ENCODE measurements at places on chromosomes 7 and 10.

- no peak for DNase-seq
Measured at GRCh38 chr10:35925493-35925892, 283.4 kb upstream of the FZD8 start.

- DNase-seq: peak; percentile 40
Measured at GRCh38 chr10:3836222-3836820, 51.3 kb upstream of the KLF6 start.

- no peak for DNase-seq
Measured at GRCh38 chr7:130145424-130146100, 59.6 kb downstream of the TMEM209 start.

- no peak for DNase-seq
Measured at GRCh38 chr10:71719464-71720201, at the start of gene C10orf105. Gene C10orf105, minus strand, starts transcription at chr10:71719778. Its CDS starts 3,441 bp downstream, at chr10:71716337.

DNA sequence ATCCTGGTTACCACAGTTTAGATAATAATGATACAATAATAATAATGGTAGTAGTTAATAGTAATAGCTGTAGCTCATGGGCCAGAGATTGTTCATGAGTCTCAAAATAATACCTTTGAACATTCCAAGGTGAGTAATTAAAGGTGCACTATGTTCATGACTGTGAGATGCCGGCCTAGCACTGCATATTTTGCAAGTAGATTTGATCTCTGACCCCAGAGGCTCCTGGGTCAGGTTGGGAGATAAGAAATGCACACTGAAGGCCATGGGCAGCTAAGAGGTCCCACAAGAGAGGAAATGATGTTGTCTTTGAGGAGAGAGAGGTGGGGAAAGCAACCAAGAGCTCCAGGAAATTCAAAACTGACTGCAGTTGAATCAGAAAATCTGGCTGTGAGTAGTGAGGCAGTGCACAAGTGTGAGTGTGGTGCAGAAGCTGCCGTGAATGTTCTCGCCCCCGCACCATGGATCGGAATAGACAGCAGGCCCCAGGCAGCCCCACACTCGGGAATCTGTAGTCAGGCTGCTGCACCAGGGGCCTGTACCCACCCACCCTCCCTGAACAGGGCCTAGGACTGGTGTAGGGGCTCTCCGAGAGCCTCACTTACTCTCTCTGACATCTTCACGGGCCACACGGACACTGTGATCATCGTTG is 11.9 kb downstream of the CPXM2 start:
- no peak for DNase-seq

GRCh38 chr10:58464956-58465355 is 47.7 kb upstream of the BICC1 start:
- DNase-seq: no peak

DNA sequence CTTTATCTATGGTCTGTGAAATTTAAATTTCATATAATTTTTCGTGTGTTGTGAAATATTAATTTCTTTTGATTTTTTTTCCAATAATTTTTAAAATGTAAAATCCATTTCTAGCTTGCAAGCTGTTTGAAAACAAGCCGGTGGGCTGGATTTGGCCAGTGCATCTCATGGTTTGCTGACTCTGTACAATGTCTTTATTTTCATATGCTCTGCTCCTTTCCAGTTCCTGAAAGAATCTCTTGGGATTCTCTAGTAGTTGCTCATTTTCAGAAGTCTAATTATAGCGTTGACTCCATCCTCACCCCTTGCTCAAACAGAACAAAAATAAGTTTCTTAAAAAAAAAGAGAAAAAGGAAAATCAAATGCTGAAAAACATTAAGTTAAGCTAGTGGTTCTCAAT is 21.4 kb downstream of the UBN2 start:
- DNase-seq: no peak

GRCh38 chr7:43454936-43455518 is 127.9 kb upstream of the STK17A start:
- peak; percentile 7 for DNase-seq

- DNase-seq: no peak
Measured at GRCh38 chr10:78599122-78599853, 469.5 kb upstream of the ZMIZ1 start.

- DNase-seq: no peak
Measured at GRCh38 chr10:53134050-53134449, 361.5 kb upstream of the MBL2 start.

DNA sequence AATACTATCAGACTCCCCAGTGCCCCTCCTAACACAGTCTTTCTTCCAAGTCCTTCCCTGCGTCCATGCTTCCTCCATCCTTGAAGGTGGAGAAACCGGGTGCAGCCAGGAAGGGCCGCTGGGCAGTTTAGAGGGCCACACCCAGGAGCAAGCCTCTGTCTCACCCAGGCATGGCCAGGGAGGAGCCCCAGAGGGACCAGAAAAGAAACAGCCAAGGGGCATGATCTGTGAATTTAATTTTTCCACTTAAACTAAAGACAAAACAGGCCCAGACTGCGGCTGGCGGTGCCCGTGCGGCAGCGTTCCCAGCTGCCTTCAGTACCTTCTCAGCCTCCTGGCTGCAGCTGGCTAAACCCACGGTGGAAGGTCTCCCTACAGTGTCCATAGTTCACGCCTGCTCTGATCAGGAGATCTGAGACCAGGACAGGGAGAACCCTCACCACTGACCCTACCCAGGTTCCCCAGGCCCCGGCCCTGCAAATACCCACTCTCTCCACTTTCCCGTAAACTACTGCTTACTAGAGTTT is 12.9 kb downstream of the UNCX start:
- no peak for DNase-seq

DNA sequence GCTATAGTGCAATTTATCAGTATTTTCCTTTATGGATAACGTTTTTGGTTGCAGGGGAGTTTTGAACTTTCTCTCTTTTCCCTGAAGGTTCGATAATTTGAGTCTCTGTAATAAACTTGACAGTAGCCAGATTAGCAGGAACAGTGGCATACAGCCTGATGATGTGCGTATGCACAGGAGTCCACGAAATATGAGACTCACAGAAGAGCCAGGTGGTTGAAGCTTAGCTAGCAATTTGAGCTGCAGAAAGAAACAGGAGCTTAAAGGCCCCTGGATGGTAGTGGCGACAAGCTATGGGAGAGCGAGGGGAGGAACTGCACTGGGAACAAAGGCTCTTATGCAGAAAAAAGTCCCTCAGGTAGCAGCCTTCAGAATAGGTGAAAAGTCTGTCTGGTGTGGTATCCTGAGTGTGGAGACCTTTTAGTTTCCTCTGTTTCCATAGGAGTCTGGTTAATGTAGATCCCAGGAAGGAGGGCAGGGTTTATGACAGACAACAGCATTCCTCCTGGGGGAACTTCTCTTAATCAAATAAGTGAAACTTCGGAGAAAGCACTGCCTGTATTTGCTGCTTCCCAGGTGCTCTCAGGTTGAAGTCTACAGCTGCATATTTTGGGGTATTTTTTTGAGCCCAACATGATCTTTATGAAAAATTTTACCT is 32.7 kb downstream of the FANK1 start:
- no peak for DNase-seq

DNA sequence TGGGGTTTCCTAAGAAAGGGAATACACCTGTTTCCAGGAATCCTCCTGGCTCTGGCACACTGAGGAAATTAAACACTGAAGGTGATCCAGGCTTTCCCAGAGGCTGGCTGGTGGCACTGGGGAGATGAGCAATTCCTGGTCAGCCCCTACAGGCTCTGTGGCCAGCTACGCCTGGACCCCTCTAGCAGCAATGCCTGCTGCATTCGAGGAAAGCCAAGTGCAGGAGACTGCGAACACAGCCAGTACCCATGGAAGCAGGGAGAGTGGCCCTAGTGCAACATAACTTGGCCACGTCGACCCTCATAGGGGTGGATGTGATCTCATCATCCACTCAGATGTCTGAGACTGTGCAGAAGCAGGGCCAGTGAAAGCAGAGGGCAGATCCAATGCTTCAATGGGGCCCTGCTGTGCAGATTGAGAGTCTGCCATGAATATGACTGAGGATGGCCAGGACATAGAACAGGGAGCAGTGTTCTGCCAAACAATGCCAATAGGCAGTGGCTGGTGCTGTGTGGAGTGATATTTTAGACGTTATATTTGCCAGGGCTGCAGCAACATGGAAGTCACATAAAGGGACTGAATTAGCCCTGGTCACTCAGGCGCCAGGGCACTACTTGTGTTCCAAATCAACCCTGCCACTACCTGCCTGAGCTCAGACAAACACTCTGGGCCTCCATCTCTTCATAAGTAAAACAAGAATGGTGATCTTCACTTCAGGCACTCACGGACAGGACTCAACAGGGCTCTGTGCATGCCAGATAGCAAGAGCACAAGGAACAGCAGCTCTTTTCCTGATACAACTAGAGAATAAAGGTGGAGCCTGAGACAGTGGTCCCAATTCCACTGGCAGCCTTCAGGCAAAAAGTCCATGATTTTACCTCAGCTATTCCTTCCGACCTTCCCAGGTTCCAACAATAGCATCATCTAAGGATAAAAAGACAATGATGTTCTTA is 2.4 kb downstream of the ZNF488 start:
- no peak for DNase-seq

DNA sequence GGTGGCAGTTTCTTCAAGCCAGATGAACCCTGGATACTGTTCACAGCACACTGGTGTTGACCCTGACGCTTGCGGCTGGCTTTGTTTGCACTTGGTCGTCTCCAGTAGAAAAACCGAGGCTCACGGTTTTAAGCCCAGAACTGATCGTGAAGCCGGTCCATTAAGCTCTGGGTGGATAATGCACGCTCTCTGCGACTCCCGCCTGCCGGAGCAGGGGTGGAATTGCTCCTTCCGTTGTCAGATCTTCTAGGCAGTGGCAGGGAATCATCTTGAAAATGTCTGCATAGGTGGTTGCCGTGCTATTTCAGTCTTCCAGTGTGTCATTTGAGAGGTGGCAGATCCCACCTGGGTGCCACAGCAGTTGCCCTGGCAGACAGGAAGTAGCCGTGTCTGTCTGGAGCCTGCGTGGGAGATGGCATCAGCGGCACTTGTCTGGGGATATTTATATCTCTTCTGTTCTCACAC is 35.9 kb upstream of the AP5Z1 start:
- peak; percentile 37 for DNase-seq
